Astrocyte (in vitro differentiated cells and primary cell): ENCODE measurements at places on chromosomes 4 and X. TPM values are rescaled to one million over a fixed set of nuclear protein-coding genes. Genes with fewer than 3 reads are reported as not detected.

GBA3 gene
- not detected in 2 replicates for total RNA-seq

GRCh38 chr4:109562457-109563239 lies 2.6 kb downstream of the MCUB start:
- no peak for DNase-seq

DNA sequence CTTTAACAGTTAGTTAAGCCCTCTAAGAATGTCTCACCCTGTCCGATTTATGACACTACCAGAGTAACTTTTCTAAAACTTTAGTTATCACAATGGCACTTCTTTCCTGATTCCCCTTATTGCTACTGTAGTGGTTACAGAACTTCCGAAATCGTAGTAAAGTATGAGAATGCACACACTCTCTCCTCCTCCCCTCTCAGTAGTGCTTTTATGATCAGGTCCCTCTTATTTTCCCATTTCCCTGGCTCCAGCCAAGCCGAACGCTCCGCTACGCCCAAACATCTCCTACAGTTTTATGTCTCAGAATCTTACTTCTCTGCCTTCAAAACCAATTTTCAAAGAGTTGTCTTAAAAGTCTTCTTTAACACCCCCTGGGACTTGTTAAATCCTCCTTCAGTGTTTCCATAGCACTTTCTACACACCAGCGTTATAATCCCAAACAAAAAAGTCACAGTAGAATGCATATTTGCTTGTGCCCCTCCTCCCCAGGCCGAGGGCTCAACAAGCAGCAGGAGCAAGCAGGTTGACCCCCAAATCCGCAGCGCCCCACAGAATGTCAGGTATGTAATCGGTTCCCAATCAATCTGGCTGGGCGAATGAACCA lies 671 bp downstream of the HPF1 start:
- DNase-seq: no peak

EIF1AX gene
- 80.8 and 88.5 TPM in 2 replicates for total RNA-seq

DNA sequence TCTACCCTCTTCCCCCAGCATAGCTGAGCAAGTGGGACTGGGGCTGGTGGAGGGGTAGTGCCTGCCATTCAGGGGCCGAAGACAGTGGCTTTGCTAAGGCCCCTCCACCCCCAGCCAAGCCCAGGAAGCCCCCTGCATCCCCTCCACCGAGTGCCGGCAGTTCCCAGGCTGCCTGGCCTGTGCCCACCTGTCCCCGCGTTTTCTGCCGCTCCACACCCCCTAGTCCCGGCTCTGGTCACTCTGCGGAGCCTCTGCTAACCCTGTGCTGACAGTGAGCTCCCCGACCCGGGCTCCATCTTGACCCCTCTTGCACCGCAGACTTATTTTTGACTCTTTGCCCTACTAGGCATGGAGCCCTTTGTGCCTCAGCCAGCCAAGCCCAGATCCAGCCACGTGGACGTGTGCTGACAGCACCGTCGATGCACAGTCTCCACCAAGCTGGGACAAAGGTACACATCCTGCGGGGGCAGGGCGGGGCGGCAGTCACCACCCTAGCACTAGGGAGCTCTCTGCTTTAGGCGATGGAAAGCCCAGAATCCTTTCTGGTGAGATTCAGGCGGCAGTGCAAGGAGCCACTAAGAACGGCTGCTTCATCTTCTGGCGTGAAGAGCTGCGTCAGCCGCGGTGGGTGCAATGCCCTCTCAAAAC lies 96.6 kb downstream of the PHKA2 start:
- no peak for DNase-seq
